HT1080 (cell line): ENCODE measurements at places on chromosomes 16 and 17.

GRCh38 chr17:6356562-6356961 is 78.4 kb downstream of the AIPL1 start:
- DNase-seq: no peak

- no peak for DNase-seq
These were observed 746 bp downstream of the GNAO1 start for GRCh38 chr16:56191835-56192634.

GRCh38 chr17:82449131-82449882 is 1.2 kb downstream of the CYBC1 start:
- DNase-seq: no peak

- peak; percentile 36 for DNase-seq
These were observed 23.6 kb downstream of the IGSF6 start for GRCh38 chr16:21628772-21629171.

GRCh38 chr17:55758171-55758570 is 7.3 kb downstream of the PCTP start:
- DNase-seq: no peak

GRCh38 chr16:69171325-69172084 is 15.5 kb upstream of the SNTB2 start:
- DNase-seq: no peak

- DNase-seq: no peak
These were observed 11.7 kb downstream of the SMPD3 start for GRCh38 chr16:68436581-68436980.

GRCh38 chr17:46028981-46029565 is 30.0 kb downstream of the STH start:
- no peak for DNase-seq

GRCh38 chr17:21127509-21128077 is 829 bp downstream of the DHRS7B start:
- no peak for DNase-seq

- peak; percentile 71 for DNase-seq
These were observed 366.9 kb downstream of the SLC39A11 start for GRCh38 chr17:72725433-72726068.

GRCh38 chr16:12330946-12331345 is 354.4 kb downstream of the SNX29 start:
- no peak for DNase-seq

DNA sequence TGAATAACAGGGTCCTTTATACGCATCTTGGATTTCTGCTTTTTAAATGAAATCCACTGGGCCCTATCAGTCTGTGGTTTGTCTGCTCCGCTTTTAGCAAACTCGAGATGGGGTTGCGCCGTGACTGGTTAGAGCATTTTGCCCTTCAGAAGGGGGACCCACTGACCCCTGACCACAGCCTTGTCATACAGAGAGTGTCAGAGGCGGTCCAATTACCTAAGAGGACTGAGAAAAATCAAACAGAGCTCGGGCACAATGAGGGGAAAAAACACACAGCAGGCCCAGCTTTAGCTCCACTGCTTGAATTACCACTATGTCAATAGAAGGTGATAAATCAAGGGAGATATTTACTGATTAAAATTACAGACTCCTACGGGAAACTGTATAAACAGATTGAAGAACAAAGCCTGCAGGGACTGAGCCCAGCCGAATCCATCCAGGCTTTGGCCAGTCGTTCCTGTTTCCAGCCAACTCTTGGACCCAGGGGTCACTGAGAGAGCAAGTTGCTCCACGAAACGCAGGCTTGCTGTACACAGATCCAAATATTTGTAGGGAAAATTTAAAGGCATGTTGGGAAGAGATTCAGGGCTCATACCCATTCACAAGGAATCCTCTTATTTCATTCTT is 131.9 kb upstream of the ZFHX3 start:
- DNase-seq: no peak

- no peak for DNase-seq
These were observed 375.0 kb downstream of the KCNJ2 start for GRCh38 chr17:70544317-70544716.
